ENCODE measurements at places on chromosomes 4 and X.

GRCh38 chrX:17846045-17846444 is 15.1 kb downstream of the RAI2 start:
- DNase-seq = peak; percentile 12

- DNase-seq = no peak
Measured at GRCh38 chr4:38290366-38290765, 330.2 kb downstream of the PTTG2 start.

- DNase-seq = peak; percentile 25
Measured at GRCh38 chrX:69323786-69324720, 158.8 kb upstream of the PJA1 start.

DNA sequence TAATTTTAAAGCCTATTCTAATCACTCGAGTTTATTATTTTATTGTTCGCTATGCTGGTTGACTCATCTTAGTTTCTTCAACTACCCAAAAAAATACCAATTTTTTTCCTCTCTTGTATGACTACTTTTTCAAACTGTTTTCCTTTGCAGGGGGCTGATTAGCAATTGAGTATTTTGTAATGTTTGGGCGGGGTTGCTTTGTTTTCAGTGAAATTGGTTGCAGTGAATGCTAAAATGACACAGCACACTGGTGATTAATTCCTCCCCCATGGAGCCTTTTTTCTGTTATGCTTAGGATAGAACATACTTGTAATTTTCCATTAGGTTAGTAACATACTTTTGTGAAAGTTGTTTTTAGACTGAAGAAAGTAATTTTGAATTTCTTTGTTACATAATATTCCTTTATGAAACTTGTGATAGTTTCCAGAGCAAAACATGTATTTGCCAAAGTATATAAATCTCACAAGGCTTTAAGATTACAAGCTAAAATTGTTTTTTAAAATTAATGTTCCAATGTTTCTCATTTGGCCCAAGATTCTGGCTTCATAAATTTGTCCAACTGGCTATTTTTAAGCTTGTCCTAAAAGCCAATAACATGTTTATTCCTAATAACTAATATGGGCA is 120.4 kb downstream of the CHIC1 start:
- no peak for DNase-seq

DNA sequence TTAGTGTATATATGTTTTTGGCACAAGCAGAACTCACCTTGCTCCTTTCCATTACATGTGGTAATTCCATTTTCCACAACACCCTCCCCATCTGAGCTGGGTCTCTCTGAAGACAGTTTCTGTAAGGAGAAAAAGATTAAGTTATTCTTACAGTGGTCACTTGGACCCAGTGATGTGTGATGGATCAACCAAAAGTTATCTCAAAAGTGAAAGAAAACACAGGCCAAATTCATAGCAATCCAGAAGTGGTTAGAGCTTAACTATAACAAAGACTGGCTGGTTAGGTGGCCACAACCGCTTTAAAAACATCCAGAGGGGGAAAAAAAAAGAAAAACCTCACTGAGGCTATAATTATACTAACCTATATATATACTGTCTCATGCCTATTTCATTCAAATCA is 123.7 kb downstream of the AFAP1 start:
- DNase-seq = no peak

- DNase-seq = no peak
Measured at GRCh38 chr4:37884855-37885487, 5.9 kb upstream of the TBC1D1 start.

DNA sequence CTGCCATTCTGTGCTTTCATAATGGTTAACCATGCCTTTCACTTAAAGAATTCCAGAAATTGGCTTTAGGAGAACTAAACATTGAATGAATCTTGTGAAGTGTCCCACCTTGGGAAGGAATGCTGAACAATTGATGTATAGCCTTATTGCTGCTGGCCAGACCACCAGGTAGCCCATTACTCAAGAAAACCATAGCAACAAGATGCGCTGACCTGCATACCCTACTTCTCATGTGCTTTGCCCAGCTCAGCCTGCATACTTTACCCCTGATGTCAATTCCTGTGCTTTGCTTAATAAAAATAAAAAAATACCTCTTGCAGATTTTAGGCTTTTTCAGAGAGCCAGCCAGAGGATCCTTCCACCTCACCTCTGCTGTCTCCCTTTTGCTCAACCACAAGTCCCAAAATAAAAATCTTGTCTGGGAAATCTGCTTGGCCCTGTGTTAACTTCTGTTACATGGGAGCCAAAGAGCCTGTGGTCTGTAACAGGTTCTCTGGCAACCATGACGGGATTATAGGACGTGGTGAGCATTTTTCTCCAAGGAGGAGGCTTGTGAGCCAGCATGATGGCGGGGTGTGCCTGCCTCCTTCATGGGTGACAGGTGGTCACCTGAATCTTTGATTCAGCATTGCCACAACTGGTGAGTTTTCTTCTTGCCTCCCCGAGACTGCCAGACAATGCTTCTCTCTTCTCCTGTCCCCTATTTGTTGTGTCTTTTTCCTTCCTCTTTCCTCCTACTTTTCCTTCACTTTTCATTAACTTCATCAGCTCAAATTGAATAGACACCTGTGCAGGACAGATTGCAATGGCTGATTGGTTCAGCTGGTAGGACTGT is 106.8 kb downstream of the ARSJ start:
- no peak for DNase-seq

DNA sequence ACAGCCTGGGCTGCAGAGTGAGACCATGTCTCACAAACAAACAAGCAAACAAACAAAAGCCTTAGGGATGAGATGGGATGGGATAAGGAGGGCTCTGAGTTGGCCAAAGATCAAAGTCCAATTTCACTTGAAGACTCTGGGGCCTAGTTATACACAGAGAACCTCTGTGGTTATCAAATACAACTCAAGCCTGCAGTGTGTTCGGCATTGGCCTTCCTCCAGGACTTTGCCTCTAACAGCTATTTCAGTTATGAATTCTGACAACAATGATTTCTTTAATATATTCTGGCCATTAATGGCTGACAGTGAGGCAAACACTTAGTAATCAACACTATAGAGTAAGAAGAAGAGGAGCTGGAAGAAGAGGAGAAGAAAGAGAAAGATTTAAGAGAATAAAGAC is 171.1 kb downstream of the PDGFRA start:
- DNase-seq = no peak

DNA sequence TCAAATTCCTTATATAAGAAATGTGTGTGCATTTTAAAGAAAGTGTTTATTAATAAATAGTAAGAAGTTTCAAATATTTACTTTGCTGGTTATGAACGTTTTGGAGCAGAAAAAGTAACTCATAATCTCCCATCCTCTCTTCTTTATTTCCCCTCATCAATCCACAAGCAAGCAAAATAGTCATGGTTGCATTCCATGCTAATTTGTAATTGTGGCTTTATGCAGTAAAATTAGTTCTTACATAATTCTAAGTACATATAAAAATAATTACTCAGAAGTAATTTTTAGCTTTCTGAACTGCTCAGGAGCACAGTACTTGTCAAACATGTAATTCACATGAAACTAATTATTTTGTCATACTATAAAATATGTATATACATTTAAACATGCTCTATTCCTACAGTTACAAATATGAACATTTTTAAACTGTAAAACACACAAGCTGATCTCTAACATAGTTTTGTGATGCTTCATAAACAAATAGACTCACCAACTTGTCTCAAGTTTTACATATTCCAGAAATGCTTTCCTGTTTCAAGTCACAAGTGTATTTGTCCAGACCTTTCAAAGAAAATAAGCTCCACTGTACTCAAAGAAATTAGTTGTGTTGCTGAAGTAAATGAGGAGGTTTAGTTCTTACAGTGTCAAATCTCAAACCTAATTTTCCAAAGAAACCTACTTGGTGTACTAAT is 218.9 kb downstream of the PABPC4L start:
- no peak for DNase-seq

- DNase-seq = no peak
Measured at GRCh38 chrX:136856050-136856449, 24.5 kb downstream of the RBMX start.

- no peak for DNase-seq
Measured at GRCh38 chr4:165744370-165744769, 128.7 kb upstream of the TLL1 start.

GRCh38 chr4:110211007-110211769 is 12.8 kb upstream of the ELOVL6 start:
- DNase-seq = no peak

DNA sequence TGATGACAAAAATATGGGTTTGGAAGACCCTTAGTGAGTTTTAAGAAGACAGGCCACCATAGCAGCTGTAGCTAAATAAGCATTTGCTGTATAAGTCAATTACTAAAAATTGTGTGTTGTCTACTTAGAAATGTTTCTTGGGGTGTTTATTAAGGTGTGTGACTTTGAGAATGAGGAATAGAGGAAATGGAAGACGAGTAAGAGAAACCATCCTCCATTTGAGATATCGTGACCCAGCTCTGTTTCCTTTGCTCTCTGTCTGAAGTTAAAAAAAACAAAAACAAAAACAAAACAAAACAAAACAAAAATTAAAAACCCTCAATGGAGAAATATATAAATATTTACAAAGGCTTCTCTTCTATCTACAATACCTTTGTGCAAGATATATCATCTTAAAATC is 41.7 kb upstream of the FAM9C start:
- no peak for DNase-seq

GRCh38 chr4:86380181-86380724 is 20.4 kb upstream of the MAPK10 start:
- DNase-seq = no peak

GRCh38 chrX:27350476-27350875 is 112.7 kb downstream of the PPP4R3C start:
- DNase-seq = no peak

DNA sequence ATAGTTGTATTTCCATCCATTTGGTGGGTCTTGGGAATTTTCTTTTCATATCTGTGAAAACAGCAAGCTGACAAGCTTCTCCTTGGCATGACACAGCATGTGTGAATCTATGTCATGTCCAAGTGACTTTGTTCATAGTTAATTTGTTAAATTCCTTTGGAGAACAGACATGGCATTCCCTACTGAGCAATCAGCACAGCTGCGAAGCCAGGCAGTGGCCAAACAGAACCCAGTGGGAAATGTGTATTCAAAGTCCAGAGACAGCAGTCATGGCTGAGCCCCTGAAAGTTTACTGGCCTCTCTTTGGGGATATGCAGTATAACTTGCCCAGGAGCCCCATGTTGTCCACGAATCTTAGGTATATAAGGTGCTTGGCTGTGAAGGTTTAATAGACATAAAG is 474.7 kb downstream of the NKX6-1 start:
- DNase-seq = no peak

DNA sequence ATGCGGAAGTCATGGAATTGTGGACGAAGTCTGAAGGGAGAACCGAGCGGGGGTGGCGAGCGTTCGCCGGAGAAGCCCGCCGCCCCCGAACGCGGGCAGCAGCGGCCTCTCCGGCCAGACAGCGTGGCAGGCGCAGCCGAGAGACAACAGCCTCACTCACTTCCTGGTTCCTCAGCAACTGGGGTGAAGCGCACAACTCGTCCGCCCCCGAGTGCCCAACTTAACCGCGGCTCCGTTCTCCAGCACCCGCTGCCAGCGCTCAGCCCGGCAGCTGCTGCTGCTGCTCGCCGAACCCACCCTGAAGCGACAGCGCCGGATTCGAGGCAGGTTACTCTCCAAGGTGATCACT is 68.0 kb downstream of the NOCT start:
- DNase-seq = peak; percentile 70

DNA sequence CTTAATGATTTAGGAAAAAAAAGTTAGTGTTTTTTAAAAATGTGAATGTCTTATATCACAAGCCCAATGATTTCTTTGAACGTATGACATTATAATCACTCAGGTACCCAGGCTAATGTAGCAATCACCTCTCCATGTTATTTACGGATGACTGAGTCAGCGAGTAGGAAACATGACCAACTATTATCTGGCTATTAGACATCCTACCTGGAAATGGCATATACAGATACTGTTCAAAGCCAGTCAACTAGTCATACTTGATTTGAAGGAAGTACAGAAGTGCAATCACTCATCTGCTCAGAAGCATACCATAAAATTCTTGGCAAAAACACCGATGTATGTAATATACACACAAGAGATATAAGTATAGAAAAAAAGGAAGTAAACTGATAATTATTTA is 732.5 kb downstream of the ARAP2 start:
- DNase-seq = no peak

DNA sequence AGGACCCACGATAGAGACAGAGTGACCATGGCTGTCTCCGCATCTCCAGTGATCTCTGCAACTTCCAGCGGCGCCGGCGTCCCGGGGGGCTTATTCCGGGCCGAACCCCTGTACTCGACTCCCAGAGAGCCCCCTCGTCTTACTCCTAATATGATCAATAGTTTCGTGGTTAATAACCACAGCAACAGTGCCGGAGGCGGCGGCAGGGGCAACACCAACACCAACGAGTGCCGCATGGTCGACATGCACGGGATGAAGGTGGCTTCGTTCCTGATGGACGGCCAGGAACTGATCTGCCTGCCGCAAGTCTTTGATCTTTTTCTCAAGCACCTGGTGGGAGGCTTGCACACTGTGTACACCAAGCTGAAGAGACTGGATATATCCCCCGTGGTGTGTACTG is 343 bp downstream of the DACH2 start:
- DNase-seq = no peak

- no peak for DNase-seq
Measured at GRCh38 chr4:122700178-122700725, 32.3 kb upstream of the BBS12 start.

DNA sequence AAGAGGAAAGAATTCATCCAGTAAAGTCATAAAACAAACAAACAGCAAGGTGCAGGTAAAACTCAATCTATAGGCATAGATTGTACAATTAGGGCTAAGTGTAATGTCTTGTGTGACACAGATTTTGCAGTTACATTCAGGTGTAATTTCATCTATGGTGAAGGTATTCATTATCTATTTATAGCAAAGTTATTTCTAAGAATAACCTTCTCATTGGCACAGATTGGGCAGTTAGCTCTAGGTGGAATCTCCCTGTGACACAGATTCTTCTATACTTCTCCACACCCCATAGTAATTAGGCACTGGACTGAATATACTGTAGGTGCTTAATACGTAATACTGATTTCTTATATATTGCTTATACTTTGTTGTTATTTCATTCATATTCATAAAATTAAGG is 66.8 kb downstream of the COL25A1 start:
- no peak for DNase-seq

DNA sequence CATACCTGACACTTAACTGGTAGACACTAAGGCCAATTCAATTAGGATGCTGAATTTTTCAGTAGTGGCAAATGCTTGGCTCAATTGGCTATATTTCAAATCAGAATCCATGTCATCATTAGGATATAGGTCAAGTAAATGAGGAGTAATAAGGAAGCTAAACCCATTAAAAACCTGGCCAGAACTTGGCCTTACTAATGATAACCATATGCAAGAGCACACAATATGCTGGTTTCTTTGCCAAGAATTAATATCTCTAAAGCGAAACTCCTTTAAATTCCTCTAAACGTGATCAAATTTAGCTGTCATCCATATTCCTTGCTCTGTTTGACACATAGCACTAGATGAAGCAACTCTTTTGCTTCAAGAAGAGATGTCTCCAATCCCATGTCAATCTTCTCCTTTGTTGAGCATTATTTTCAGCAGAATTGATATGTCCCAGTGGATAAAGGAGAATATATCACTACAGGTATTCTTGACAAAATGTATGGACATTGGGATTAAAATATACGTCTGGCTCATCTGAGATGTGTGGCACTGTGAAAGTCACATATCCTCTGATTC is 206.1 kb upstream of the ANKRD50 start:
- no peak for DNase-seq

- DNase-seq = no peak
Measured at GRCh38 chrX:111319451-111319850, 49.2 kb upstream of the CAPN6 start.
